Stimulated activated CD4-positive, alpha-beta T cell treated with anti-CD3 and anti-CD28 coated beads, Interleukin-15, amount 100 ng/mL, for 1 hour (primary cell): ENCODE measurements at places on chromosomes 13 and 19.

DNA sequence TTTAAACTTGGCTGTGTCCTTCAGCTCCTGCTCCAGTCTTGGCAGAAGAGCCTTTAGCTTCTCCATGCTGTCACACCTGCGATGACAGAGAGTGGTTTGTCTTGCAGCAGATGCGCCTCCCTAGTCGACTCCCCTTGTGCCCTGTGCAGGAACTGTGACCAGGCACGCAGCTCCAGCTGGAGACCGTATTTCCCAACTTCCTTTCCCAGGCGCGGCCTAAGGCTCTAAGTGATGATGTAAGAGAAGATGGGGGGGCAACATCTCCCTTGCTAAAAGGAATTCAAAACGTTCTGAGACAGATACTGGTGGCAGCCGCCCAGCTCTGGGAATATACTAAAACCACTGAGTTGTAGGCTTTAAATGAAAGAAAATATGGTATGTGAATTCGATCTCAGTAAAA, 16.3 kb downstream of the DCUN1D2 start:
- DNase-seq, result no peak

DNA sequence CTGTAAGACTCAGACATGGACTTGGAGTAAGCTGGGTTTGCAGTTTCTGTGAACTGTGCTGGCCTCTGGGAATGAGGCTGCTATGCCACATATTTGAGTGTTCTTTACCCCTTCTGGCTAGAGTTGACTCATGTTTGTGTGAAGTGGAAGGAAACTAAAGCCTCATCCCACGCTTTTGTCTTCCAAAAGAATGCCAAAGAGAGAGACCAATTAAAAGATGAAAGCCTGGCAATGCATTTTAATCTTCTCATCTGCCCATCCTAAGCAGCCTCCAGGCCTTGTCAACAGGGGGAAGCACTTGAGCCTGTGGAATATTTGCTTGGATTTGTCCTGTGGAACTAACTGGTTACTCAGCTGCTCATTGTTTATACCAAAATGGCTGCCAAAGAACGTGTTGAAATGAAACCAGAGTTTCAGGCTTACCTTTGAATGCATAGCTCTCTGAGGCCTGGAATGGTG, 49.1 kb downstream of the LMO7 start:
- no peak for DNase-seq

DNA sequence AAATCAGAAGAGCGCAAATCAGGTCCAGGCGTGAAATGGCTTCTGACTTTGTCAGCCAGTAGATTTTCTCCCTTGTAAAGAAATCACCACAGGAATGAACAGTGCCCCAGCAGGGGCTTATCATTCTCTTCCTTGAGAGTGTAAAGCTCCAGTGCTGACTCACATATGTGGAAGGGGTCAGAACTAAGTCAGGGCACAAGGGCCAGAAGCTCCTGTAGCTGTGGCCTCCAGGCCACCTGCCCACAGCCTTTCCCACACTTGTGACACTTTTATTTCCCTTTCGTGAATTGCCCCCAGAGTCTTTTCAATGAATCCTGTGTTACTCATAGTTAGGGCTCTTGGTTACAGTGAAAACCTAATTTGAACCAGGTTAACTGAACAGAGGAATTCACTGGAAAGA, 99.6 kb downstream of the SUCLA2 start:
- no peak for DNase-seq

GRCh38 chr19:4369888-4370260, 26.5 kb downstream of the MPND start:
- peak; percentile 65 for DNase-seq

GRCh38 chr19:29532956-29533355, 7.2 kb downstream of the VSTM2B start:
- no peak for DNase-seq

DNA sequence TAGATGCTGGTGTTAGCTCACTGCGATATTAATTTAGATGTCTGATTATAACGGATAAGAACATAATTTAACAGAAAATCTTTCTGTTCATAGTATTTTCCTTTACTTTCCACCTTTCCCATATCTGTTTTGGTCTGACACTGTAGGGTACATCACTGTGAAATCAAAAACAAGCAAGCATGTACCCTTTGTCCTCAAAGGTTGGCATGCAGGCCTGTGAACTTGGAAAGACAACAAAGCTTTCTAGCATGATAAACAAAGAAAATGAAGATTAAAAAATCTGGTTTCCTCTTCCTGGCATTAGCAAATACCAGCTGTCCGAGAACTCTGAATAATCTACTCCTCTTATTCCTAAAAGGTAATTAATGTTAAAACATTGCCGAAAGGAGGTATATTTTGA, 31.6 kb downstream of the THSD1 start:
- DNase-seq, result no peak

- DNase-seq, result no peak
Observed at GRCh38 chr19:17922138-17922537, 10.7 kb upstream of the CCDC124 start.

DNA sequence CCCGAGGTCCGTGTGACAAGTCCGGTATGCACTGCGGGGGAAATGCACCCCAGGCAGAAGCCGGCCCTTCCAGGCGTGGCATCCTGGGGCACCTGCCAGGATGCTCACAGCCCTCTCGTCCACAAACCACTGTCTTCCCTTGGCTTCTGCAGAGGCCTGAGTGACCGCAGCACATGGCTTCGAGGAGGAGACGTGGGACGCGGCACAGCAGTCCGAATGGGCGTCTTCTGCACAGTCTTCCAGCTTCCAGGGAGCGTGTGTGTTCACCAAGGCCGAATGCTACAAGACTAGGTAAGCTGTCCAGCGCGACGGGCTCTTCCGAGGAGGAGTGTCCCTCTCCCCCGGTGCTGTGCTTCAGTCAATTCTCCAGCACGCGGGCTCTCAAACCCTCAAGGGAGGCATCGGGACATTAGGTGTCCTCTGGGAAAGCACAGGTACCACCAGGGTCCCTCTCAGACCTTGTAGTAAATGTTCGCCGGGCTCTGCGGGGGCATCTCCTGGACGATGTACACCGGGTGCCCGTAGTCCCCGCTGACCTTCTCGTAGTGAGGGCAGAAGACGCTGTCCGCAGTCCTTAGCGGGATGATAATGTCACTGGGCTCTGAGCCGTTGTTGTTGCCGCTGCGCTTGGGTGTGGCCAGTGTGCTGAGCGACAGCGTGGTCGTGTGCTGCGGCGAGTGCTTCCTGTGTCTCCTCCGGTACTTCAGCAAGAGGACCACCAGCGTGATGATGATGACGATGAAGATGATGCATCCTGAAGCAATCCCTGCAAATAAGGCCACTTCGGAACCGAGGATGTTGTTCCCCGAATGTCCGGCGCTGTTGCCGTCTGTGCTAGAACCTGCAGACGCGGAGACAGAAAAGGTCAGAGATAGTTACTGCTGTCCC, 42.6 kb downstream of the EFNB2 start:
- no peak for DNase-seq
